ENCODE measurements at places on chromosomes 2 and 18.

DNA sequence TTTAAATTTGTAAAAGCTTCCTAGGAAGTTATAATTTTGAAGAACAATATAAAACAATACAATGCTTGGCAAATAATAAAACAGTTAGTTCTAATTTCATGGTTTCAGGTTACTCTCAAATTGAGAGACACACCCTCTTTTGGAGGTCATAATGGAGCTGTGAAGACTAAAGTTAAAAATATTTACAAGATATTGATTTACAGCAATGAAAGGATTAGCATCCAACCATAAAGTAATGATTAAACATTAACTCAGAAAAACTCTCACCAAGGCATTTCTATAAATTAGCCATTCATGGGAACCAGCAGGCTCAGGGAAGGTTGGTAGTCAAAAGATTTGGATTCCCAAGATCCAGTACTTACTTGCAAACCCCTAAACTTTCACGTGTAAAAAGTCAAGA, 6.4 kb downstream of the DPP4 start:
- no peak for DNase-seq

DNA sequence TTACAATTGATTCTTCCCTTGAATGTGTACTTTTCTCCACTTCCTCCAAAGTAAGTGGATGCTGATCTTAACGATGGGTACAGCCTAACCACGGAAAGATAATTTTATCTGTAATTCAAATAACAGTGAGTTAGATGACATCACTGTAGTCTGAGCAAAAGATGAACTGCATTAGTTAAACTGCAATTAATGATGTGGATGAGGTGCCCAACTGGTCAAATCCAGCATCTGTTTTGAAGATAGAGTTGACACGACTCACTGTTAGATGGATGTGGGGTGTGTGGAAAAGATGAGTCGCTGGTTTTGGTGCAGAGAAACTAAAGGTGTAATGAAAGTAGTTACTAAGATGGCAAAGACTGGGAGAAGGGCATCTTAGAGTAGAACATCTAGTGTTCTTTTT, 270.5 kb upstream of the MEIS1 start:
- DNase-seq, result no peak

GRCh38 chr2:132438691-132439090, 22.1 kb downstream of the GPR39 start:
- no peak for DNase-seq

DNA sequence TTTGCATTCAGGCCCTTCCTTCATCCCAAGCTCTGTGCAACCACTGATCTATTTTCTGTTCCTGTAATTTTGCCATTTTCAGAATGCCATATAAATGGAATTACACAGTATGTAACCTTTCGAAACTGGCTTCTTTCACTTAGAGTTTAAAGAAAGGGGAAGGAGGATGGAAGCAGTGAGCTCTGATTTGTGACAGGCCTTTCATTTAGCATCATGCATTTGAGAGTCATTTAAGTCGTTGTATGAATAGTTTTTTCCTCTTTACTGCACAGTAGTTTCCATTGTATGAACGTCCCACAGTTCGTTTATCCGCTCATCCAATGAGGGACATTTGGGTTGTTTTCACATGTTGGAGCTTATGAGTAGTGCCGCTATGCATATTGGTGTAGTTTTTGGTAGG, 67.0 kb downstream of the LBH start:
- DNase-seq, result no peak

GRCh38 chr2:239040152-239040761, 192.4 kb downstream of the TWIST2 start:
- no peak for DNase-seq

- no peak for DNase-seq
Observed at GRCh38 chr2:68870215-68870614, 982 bp downstream of the BMP10 start.

- no peak for DNase-seq
Observed at GRCh38 chr2:5794012-5794411, 101.8 kb downstream of the SOX11 start.

GRCh38 chr2:65076345-65076710, 20.1 kb downstream of the CEP68 start:
- DNase-seq, result no peak

DNA sequence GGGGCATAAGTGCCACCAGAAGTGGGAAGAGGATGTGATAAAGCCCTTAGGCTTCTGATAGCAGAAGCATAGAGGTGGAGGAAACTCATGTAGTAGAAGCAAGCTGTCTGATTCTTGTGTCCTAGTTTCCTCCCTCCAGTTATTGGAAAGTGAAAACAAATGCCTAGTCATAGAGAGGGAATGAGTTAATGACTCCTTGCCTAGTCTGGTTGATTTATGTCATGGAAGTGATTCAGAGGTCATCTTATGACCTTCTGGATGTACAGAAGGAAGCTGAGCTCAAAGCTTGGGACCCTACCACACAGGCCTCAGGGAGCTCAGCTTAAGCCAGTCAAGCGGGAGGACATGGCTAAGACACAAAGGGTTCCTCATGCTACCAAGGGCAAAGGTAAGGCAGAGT, 232.2 kb downstream of the THSD7B start:
- no peak for DNase-seq

- DNase-seq, result peak; percentile 45
Observed at GRCh38 chr2:110678457-110679336, 834 bp upstream of the BUB1 start.

GRCh38 chr18:22346953-22347605, 70.6 kb downstream of the CTAGE1 start:
- DNase-seq, result no peak

GRCh38 chr2:118089139-118089800, 999 bp downstream of the INSIG2 start:
- DNase-seq, result peak; percentile 33

DNA sequence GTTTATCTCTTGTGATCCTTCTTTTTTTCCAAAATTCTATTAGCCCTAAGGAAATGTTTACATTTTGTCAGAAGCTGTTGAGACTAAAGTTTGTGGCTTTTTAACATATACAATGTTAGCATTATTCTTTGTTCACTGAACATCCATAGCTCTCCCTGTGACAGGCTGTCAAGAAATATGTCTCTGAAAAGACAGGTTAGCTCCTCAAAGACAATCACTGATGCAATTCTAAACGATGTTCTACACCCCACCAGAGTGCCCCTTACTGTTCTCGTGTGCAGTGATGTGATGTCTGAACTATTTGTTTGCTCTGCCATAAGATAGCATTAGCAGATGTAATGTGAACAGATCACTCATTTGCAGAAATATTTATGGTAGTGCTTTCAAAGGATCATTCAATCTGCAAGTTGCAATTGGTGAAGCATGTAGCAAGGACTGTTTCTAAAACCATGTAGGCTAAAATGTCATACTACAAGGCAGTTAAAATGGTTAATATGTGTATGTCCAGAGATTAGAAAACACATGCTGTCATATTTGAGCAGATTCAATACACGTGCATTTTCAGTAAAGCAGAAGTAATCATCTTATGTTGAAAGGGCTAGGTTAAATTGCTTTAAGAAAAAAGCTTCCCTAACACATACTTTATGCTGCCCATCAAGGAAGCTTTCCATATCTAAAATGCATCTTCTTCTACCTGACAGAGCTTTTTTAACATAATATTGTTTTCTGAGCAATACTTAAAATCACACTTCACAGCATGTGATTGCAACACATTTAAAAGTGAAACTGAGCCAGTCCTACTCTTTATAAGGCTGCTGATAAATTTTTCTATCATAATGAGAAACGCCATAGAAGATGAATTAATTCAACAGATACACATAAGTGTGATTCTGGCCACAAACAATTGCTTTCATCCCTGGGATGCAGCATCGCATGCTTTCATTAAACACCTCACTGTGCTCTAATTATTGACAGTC, 285.7 kb upstream of the UBE2E3 start:
- DNase-seq, result no peak

DNA sequence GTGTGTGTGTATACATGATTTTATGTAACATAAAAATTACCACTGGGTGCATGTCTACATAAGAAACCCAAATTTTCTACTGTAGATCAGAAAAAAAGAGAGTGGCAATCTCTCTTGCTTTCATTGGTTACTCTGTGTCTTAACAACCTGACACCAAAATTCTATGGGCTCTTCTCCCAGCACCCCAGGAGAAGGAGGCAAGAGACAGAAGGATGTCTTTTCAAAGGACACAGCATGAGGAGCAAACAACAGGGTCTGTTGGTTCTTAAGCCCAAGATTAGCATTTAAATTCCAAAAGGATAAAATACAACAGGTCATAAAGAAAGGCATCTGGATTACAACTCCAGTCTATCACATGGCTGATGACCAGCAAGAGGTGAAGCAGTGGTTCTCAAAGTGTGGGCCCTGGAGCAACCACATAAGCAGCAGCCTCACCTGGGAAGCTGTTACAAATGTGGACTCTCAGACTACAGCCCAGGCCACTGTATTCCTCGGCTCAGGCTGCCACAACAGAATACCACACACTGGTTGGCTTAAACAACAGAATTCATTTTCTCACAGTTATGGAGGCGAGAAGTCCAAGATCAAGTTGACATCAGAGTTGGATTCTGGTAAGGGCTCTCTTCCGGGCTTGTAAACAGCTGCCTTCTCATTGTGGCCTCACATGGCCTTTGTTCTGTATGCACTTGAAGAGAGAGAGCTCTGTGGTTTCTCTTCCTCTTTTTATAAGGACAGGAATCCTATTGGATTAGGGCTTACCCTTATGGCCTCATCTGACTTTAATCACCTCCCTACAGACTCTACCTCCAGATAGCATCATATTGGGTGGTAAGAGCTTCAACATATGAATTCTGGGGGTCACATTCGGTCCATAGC, 79.8 kb upstream of the RNF152 start:
- DNase-seq, result no peak

GRCh38 chr2:10417551-10418335, 30.4 kb downstream of the ODC1 start:
- no peak for DNase-seq

- DNase-seq, result no peak
Observed at GRCh38 chr2:177692783-177693269, 300.3 kb downstream of the AGPS start.

All from stimulated activated CD8-positive, alpha-beta memory T cell treated with anti-CD3 and anti-CD28 coated beads, Interleukin-4, amount 100 ng/mL, for 48 hours (primary cell).